SK-MEL-5 (cell line): ENCODE measurements at places on chromosomes 2 and 18. TPM values are rescaled to one million over a fixed set of nuclear protein-coding genes. Genes with fewer than 3 reads are reported as not detected.

DNMT3A gene
- total RNA-seq = 11.8 and 16.6 TPM in 2 replicates

EIF2B4 gene
- 32.8 and 36.9 TPM in 2 replicates for total RNA-seq

FNDC4 gene
- total RNA-seq = 1.2 and 1.5 TPM in 2 replicates

CDH19 gene
- 71.4 and 76.4 TPM in 2 replicates for total RNA-seq

SAG gene
- not detected in 2 replicates for total RNA-seq

SLC39A6 gene
- total RNA-seq = 643 and 687 TPM in 2 replicates

PROM2 gene
- total RNA-seq = not detected in 2 replicates

DNAJC5G gene
- not detected in 2 replicates for total RNA-seq

SIX2 gene
- not detected in 2 replicates for total RNA-seq

CAPN14 gene
- total RNA-seq = 0.24 and 0.42 TPM in 2 replicates

DNA sequence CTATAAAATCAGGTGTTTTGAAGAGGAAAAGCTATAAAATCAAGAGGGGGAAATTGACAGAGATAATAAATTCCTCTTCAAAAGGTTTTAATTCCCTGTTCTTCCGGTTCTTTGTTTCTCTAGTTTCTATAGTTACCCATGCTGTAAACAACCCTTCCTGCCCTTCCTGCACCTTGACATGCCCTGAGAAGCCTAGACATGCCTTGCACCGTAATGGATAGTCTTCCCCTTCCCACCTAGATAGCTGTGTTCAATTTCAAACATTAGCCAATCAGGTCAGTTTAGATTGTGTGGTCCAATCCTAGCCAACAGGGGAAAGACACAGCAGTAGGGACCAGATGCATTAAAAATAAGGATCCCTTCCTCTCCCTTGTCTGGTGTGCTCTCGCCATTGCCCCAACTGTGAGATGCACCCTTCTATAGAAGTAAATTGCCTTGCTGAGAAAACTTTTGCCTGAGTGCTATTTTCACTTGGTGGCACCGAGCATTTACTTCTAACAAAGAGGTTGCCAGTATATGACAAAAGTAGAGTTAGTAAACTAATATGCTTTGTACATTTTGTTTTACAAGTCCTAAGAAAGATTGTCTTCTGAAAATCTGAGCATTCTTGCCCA is 27.1 kb downstream of the SULT1C4 start:
- no peak for DNase-seq

GRCh38 chr2:55268288-55268906 is 634 bp downstream of the MTIF2 start:
- DNase-seq = peak; percentile 28

DNA sequence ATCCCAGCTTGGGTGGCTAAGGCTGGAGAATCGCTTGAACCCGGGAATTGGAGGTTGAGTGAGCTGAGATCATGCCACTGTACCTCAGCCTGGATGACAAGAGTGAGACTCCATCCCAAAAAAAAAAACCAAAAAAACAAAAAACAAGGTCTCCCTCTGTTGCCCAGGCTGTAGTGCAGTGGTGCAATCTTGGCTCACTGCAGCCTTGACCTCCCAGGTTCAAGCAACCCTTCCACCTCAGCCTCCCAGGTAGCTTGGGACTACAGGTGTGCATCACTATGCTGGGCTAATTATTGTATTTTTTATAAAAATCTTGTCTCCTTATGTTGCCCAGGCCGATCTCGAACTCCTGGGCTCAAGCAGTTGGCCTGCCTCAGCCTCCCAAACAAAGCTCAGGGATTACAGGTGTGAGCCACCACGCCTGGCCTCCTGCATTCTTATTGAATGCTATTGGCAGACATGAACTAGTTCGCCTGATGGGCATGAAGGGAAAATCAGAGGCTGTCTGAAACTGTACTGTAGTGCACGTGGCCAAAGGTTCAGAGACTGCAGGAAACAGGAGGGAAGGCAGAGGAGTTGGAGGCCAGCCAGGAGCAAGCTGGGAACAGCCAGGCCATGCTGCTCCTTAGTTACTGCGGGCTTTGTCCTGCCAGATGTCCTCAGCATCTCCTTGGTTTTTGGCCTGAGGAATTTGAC is 16.0 kb upstream of the ASXL2 start:
- peak; percentile 46 for DNase-seq

- DNase-seq = peak; percentile 2
Measured at GRCh38 chr18:48191494-48191893, 217.7 kb downstream of the ZBTB7C start.

DNA sequence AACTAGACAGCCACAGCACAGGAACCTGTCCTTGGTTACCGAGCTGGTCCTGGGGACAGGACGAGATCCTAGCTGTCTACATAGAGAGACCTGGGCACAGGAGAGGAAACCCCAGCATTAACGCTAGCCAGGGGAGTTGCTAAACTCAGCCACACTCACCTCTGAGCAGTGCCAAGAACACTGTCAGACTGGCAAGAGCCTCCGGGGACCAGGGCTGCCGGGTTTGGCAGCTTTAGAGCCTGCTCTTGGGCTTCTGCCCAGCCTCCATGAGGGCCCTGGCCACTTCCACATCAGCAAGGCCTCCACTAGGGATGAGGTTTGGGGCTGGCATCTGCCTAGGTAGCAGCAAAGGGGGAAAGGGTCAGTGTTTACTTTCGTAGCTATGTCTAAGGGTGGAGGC is 6.7 kb downstream of the TMBIM1 start:
- DNase-seq = no peak

DNA sequence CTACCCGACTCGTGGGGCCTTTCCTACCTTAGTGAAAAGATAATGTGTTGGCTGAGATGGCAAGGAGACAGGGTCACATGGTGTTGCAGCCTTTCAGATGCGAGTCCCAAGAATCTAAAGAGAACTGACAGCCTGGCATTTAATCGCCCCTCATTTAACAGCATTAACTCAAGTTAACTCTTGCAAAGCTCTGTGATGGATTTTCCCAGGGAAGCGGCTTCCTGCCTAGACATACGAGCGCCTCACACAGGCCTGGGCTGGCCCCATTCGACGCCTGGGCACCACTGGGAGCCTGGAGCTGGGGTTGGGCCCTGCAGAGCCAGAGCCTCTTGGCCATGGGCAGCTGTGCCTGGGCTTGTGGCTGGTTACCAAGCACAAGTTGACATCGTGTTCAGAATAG is 140.8 kb downstream of the SEPTIN10 start:
- no peak for DNase-seq

- no peak for DNase-seq
Measured at GRCh38 chr2:209307161-209308001, 116.5 kb upstream of the MAP2 start.

DNA sequence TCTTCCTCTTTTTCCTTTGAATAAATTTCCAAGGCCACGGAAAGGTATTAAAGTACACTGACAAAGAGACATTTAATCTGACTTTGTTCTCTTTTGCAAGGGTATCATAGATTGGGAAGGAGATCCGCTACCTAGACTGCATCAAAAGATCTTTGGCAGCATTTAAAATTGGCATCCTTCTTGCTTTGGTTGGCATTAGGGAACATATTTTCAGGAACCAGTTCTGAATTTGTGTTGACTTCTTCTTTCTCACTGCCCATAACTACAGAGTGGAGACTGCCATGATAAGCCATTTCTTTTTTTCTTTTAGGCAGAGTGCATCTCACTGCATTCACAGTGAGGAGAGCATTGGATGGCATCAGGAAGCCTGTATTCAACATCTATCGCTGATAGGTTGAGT is 83.4 kb downstream of the DOCK10 start:
- DNase-seq = peak; percentile 31

DNA sequence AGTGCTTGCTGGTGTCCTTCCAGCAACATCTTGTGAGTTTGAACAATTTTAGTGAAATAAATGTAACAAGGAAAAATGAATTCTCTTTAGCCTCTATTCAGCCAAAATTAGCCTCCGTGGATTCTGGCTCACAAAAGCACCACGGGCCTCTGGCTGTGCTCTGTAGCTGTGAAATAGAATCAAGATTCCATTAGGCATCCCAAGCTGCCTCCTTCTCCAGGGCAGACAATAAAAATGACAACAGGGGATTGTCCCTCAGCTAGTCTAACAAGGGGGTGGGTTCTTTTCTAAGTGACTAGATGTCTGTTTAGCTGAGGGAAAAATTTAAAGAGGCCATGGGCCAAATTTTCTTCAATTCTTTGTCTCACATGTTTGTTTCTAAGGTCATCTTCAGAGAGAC is 254.7 kb upstream of the FIGN start:
- DNase-seq = no peak

- no peak for DNase-seq
Measured at GRCh38 chr2:11855064-11855760, 108.8 kb downstream of the LPIN1 start.

- no peak for DNase-seq
Measured at GRCh38 chr2:225415341-225415740, 15.8 kb downstream of the NYAP2 start.

GRCh38 chr18:48933578-48934414 is 17.0 kb downstream of the SMAD7 start:
- no peak for DNase-seq

DNA sequence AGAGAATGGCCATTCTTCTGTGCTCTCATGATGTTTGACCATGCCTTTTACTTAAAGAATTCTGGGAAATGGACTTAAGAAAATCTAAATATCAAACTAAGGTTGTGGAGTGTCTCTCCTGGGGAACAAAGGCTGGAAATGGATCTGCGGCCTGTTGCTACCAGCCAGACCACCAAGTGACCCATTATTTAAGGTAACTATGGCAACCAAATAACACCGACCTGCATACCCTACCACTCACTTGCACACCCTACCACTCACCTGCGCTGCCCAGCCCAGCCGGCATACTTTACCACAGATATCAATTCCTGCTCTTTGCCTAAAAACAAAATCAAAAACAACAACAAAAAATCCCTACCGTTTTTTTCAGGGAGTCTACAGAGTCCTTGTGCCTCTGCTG is 203.2 kb downstream of the NBAS start:
- no peak for DNase-seq

DNA sequence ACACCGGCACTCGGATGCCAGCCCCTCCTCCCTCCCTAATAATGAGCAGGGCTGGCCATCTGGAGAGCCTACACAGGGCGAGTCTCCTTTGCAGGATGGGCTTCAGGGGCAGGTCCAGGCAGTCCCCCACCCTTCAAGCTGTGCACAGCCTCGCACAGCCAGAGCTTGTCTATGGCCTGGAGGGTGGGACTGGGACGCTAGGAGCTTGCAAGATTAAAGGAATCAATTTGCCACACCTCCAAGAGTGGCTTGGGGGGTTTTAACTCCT is 43.9 kb upstream of the OTOF start:
- no peak for DNase-seq

DNA sequence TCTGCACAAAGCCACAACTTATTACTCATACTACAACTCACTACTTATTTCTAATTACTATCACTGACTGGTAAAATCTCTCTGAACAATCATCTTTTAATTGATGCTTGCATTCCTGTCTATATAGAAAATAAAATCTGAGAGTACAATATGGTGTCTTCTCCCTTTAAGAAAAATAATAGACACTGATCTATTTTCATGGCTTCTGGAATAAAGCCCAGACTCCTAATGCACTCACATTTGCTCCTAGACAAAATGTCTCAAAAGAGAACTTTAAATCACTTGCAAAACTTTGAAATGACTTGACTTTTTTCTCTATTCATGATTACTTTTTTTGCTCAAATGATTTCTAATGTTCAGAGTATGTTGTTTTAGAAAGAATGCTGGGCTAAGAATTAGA is 28.7 kb downstream of the ESCO1 start:
- no peak for DNase-seq

GRCh38 chr2:105912081-105912480 is 167.4 kb downstream of the NCK2 start:
- DNase-seq = no peak

DNA sequence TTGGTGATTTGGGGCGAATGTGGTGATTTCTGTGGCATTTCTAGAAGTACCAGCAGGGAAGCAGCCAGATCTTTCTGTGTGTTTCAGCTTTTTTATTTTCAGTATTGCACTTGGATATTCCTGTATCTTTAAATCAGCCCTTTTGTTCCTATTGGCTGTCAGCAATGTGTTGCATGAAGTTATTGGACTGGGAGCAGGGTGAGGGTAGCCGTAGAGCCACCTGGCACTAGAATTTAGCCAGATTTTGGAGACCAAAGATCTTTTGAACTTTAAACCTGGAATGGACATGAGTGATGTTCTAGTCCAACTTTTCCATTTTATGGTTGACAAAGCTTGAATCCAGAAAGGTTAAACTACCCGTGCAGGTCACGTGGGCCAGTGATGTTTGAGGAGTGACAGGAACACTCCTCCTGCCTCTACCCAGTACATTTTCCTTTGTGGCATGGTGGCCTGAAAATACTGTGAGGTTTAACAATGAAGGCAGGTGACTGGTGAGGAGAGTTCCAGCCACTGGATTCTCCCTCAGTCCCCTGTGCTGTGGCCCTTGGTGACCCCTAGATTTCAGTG is 122.3 kb downstream of the NEDD4L start:
- DNase-seq = no peak

DNA sequence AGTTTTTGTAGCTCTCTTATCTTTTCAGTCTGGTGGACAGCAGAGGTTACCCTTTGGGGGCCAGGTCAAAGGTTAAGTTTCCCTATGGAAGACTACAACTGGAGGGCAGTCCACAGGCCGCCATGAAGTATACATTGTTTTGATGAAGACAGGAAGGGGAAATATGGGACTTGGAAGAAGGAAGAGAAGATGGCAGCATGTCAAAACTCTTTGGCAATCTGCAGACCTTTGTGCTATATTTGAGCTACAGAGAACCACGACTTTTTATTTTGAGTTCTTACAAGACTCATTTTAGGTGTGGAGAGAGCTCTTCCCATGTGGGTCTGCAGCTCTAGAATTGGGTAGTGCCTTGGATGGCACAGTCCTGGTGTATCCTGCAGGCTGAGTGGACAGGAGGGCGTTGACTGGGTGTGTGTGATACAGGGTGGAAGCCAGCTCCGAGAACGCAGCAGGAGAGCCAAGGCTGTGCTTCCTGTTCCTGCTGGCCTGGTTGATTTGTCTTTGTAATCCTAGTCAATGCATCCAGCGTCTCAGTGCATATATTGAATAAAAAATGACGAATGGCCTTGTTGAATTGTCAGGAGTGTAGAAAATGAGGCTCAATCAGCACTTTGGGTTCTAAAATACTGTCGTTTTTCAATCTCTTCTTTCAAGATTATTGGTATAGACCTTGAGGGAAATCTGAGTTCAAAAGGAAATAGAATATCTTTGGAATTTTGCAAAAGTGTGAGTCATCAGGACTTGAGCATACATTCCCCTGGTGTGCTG is 11.5 kb downstream of the ITGA6 start:
- DNase-seq = no peak

DNA sequence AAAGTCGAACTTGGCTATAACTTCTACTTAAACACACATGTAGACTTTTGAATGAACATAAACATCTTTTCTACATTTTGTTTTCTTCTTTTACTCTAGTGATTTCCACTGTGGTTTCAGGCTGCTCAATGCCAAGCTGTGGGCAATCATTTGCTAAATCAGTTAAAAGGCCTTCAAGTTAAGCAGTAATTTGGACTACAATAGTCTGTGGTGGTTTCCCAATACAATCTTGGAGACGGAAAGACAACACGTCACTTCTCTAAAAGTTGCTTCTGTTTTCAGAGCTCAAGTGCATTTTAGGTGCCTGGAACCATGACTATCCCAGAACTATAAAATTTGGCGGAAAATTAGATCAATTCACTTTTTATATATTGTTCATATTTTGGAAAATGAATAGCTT is 69.4 kb downstream of the TXNL1 start:
- DNase-seq = no peak

GRCh38 chr2:147714582-147714981 is 130.2 kb upstream of the ACVR2A start:
- no peak for DNase-seq

GRCh38 chr2:232838406-232838874 is 31.6 kb upstream of the SNORC start:
- no peak for DNase-seq

- no peak for DNase-seq
Measured at GRCh38 chr2:182167882-182168281, 182.2 kb downstream of the PPP1R1C start.
